ENCODE measurements at places on chromosomes 5 and 9.

DNA sequence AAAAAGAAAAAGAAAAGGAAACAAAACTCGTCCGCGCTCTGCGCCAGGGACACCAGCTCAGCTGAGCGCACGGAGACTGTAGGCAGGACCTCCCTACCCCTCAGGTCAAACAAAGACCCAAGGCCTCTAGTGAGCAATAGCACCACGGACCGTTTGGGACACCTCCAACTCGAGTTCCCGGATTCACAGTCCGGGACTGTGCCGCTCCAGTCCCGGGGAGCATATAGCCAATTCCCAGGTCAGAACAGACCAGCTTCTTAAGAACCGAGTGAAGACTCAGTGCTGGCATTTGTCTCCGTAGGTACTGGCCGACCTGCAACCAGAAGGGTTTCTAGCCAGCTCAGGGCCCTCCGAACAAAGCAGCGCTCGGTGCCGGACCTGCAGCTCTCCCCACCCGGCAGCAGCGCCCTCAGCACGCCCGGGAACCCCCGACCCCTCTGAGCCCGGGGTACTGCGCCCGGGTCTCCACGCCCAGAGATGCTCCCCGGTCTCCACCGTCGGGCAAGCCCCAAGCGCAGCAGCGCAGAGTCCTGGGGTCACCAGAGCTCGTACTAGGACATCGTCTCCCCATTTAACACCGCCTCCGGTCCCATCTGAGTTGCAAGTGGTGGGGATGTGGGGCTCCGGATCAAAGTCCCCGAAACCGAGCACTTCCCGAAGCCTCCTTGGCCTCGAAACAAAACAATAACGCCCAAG, 591 bp downstream of the ABCA1 start:
- DNase-seq, result no peak

DNA sequence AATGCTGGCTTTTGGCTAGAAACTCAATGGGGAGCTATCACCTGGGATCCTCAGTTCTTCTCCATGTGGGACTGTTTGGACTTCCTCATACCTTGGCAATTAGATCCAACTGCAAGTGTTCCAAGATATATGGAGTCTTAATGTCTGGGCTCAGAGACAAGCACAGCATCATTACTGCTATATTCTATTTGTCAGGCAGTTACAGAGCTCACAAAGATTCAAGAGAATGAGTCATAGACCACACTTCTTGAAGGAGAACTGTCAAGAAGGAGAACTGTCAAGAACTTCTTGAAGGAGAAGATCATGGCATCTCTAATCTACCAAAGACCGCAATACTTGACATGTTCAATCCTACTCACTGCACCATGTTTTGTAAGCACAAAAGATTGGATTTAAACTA, 106.8 kb upstream of the NREP start:
- DNase-seq, result no peak

GRCh38 chr5:135364421-135365262, 34.4 kb downstream of the MACROH2A1 start:
- no peak for DNase-seq

GRCh38 chr5:40271476-40271875, 408.2 kb upstream of the PTGER4 start:
- no peak for DNase-seq

DNA sequence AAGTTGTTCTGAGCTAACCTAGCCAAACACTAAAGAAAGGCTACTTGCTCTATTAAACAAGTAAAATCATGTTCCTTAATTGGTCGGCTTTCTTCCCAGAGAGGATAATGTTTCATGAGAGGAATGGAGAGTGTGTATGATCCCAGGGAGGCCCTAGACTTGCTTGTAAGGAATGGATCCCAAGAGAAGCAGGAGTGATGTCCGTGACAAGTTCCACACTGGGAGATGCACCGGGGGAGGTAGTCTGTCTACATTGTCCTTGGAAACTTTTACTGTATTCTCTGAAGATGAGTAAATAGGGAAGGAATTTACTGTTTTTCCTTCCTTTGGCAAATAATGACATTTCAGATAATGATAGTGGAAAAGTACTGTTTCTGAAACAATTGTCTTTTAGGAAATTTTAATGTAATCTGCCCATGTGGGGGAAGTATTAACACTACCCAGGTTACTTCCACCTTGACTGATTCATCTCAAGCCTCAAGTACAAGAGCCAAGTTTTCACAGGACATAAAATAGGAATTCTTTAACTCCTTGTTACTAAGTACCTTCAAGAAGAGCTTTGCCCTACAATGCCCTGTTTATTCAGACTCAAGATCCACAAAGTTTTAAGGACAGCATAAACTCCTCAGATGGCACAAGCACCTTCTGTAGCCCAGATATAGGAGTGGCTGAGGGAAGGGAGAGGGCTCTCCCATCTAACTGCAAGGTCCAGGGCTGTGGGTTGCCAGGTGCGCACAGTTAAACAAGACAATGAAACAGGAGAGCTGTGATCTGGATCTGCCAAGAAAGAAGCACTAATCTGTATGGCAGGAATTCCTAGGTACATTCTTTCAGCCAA, 152.1 kb downstream of the GNA14 start:
- DNase-seq, result no peak

DNA sequence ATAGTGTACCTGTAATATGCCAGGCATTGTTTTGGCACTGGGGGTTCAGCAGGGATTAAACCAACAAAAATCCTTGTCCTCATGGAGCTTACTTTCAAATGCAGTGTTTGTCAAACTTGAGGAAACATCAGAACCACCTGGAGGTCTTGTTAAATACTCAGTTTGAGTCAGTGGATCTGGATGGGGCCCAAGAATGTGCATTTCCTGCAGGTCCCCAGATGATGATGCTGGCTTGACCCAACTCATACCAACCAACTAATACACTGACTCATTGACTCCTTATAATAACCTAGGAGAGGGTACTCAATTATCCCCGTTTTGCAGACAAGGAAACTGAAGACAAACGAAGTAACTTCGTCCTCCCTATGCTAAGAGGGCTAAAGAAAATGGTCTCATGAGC, 11.3 kb downstream of the WWC1 start:
- DNase-seq, result no peak

DNA sequence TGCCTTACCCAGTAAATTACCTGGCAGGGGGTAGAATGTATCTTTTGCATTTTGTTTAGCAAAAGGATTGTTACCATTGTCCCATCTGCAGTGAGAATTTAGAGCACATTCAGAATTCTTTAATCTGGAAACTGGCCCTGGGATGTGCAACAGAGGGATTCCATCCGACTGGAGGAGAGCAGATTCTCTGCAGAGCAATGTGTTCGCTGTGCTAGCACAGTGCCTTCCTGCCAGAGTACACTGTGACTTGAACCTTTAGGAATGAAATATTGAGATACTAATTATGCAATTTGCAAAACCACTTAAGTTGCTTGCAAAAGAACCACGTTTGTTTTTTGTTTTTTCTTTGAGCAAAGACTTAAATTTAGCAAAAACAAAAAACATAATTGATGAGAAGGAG, 22.5 kb upstream of the DMRT1 start:
- DNase-seq, result no peak

DNA sequence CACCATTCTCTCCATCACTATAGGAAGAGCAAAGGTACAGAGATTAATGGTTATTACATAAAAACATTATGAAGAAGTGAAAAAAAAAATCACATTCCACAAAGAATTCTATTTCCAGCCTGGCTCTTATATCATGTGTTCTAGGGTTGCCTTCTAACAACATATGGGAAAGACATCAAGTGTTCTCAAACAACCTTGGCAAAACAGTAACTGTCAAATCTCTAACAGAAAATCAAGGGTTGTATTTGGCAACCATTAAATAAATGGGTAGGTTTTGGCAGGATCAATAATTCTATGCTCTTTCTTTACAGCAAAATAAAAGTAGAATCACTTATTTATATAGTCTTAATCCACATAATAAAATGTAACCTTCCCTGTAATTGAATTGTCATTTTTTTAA, 728.9 kb downstream of the MAT2B start:
- no peak for DNase-seq

GRCh38 chr5:14003513-14003912, 59.0 kb upstream of the DNAH5 start:
- no peak for DNase-seq

DNA sequence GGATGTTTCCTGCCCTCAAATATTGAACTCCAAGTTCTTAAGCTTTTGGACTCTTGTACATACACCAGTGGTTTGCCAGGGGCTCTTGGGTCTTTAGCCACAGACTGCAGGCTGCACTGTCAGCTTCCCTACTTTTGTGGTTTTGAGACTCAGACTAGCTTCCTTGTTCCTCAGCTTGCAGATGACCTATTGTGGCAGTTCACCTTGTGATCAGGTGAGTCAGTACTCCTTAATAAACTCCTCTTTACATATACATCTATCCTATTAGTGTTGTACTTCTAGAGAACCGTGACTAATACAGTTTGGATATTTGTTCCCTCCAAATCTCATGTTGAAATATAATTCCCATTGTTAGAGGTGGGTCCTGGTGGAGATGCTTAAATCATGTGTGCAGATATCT, 681.9 kb upstream of the ARRDC3 start:
- no peak for DNase-seq

DNA sequence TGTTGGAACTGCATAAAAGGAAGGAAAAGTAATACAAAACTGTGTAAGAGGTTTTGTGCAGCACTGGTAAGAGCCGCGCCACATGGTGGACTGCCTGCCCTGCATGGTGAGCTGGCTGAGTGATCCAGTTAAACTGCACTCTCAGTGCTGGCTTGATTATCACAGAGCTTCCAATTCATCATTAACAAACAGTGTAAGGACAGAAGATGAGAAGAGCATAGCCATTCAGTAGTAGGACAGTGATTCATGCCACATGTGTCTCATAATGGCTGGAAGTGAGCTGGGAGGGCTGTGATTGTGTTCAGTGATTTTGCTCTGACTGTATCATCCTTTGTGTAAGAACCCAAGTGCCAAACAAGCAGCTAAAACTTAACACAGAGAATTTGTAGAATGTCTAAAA, 14.1 kb downstream of the ASPN start:
- no peak for DNase-seq

DNA sequence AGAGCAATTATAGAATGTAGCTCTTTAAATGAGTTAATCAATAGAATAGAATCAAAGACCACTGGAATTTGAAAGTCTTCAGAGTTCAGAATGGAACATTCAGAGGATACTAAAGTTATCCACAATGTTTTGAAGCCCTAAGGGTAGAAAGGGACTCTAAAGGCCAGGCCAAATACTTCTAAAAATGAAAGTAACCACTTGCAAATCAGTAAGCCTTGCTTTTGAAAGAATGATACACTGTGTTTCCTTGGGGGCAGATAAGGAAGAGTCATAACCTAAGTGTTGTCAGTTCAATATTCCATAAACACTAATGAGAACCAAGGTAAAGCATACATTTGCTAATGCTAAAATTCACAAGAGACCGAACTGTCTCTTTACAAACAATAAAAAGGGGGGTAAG, 813.5 kb downstream of the PTPRD start:
- DNase-seq, result no peak

GRCh38 chr5:134445856-134446818, 34.5 kb upstream of the CDKN2AIPNL start:
- DNase-seq, result no peak

DNA sequence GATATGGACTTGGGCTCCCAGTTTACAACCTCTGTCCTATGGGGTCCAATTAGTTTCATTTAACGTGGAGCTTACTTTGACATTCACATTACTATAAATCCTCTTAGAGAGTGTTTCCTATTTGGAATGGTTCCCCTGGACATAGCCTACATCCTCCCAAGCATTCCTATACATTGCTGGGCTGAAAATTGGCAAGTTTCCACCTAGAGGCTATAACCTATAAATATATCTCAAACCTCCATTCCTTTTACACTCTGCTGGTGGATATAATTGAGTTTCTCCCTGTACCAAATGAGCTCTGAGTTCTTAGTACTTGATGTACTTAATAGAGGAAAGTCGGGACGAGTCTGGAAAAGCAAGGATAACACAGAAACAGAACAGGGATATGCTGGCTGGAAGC, 172.8 kb downstream of the ASTN2 start:
- no peak for DNase-seq

GRCh38 chr9:13971415-13971814, 342.5 kb downstream of the NFIB start:
- no peak for DNase-seq

DNA sequence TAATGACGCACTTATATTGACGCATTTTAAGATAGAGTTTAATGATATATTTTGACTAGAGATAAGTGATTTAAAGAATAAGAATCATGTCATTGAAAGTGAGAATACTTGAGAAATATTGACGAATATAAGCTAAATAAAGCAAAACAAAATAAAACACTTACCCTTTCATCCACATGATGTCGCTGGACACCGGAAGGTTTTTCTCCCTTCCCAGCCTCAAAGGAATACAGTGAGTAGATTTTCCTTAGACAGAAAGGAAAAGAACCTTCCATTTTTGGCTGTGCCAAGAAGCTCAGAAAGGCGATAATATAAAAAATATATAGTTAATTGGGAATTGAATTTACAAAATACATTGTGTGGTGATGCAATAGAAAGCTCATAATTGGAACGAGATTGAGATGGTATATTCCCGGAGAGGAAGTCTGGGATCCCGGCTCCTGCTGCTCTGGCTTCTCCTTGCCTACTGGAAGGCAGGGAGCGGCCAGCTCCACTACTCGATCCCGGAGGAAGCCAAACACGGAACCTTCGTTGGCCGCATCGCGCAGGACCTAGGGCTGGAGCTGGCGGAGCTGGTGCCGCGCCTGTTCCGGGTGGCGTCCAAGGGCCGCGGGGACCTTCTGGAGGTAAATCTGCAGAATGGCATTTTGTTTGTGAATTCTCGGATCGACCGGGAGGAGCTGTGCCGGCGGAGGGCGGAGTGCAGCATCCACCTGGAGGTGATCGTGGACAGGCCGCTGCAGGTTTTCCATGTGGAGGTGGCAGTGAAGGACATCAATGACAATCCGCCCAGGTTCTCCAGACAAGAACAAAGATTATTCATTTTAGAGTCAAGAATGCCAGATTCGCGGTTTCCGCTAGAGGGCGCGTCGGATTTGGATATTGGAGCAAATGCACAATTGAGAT, at the start of gene PCDHA5:
Gene PCDHA5 (plus strand): TSS at position 239 of the 906 bp plus-strand sequence.
- DNase-seq, result no peak

DNA sequence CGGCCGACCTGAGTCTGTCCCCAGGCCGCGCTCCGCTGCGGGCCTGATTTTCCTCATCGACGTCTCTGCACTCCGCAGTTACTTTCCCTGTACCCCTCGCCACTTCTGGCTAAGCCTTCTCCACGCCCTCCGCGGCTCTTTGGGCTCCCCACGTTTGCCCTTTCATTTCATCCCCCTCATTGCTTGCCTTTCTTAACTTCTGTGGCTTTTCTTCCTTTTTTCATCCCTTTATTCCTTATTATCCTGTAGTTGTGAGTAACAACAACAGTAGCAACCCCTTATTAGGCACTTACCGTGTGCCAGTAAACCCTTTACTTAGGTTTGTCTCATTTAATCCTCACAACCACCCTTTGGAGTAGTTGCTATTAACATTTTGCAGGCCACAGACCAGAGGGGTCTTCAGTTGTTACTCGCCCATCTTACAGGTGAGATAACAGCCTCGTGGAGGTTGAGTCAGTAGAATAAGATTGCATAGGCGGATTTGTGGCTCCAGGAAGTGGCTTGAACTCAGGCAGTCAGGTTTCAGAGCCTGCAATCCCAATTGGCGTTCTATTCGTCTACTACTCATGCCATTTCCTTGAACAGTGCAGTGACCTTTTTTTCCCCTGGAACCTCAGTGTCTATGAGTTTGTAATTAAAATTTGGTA, 724 bp downstream of the TCERG1 start:
- no peak for DNase-seq

Measured in effector CD8-positive, alpha-beta T cell (primary cell).